Renal pelvis (tissue), 12 donors: ENCODE measurements at places on chromosomes 13 and 19.

DNA sequence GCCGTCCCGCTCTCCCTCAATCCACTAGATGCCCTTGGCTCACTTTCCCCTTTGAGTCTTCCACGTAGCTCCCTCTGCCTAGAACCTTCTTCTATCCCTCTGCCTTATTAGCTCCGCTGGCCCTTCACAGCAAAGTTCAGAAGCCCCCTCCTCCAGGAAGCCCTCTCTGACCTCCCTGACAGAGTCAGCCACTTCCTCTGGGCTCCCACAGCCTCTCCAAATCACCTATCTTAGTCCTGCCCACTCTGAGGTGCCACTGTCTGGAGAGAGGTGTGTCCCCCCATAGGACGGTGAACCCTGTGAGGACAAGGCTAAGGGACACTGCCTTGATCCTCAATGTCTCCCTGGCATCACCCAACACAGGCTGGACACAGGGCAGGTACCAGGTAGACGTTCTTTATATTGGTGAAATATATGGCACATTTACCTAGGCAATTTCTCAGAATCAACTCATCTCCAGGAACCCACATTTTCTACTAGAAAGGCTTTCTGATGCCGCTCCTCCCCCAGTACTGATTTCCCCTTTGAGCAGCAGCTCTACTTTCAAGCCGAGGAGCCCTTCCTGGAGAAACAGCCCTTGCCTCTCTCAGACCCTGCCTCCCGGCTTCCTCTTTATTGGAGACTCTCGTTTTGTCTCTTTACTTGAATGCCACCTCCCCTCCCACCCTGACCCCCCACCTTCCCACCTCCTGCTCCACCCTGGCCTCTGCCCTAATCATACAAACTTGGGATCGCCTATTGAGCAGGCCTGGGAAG, 3.4 kb upstream of the TGFB1 start:
- DNase-seq: no peak

- DNase-seq: no peak
Observed at GRCh38 chr13:24103782-24104372, 56.6 kb upstream of the SPATA13 start.

- no peak for DNase-seq
Observed at GRCh38 chr13:46387064-46387851, at the start of gene RUBCNL. Gene RUBCNL (minus strand): TSS chr13:46387252. CDS start chr13:46372475, 14,777 bp downstream.

GRCh38 chr19:38233740-38234251, 9.8 kb upstream of the DPF1 start:
- DNase-seq: no peak

- no peak for DNase-seq
Observed at GRCh38 chr19:44306283-44306682, 1.5 kb upstream of the ZNF235 start.

DNA sequence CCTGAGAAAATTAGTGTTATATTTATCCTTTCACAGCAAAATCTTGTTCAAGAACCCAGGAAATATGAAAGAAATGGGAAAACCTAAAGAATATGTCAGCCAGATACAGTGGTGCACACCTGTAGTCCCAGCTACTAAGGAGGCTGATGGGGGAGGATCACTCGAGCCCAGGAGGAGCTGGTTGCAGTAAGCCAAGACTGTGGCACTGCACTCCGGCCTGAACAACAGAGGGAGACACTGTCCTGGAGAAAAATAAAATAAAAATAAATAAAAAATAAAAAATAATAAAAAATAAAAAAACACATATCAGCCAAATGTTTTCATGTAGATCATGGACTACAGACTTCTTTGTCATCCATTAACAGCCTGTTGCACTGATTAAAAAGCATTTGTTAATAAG, 244.8 kb upstream of the KLHL1 start:
- DNase-seq: no peak

DNA sequence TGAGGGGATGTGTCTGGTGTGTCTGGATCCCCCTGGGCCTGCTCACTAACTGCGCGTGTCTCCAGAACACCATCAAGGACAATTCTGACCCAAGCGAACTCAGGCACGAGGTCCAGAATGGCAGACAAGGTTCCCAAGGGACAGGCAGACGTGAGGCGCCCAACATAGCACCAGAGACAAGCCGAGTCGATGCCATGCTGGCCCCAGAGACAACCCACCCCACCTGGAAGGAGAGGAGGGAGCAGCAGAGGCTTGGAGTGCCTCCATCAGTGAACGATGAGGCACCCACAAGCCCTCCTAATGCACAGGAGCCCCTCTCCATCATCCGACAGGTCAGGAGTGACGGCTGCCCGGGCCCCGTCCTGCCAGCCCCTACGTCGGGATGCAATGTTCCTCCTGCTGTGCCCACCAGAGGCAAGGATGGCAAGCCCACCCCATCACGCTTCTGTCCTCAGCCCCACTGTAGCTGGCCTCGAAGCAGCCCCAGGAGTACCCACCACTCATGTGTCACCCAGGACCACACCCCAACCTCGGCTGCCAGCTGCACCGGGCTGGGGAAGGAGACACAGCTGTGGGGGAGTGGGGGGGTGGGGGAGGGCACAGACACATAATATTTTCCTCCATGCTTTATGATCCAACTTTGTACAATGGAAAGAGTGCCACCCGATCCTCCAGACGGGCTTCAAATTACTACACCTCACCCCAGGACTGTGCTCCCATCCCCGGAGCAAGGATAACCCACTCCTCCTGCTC, 11.8 kb downstream of the AP3D1 start:
- DNase-seq: peak; percentile 48

DNA sequence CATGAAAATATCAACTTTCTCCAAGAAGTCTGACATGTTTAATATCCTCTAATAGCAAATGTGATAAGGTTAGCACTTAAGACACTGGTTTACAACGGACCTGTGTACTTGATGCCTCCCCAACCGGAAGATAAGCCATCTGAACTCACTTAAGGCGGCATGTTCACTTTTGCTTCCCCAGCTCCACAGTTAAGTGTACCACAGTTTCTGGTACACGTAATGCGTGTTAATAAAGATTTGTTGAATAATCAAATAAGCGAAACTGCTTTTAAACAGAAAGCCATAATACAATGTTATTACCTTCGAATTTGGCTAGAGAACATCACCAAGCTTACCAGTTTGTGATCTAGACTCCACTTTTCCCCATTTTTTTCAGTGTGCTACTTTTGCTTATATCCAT, 1.4 kb upstream of the PAN3 start:
- DNase-seq: no peak

DNA sequence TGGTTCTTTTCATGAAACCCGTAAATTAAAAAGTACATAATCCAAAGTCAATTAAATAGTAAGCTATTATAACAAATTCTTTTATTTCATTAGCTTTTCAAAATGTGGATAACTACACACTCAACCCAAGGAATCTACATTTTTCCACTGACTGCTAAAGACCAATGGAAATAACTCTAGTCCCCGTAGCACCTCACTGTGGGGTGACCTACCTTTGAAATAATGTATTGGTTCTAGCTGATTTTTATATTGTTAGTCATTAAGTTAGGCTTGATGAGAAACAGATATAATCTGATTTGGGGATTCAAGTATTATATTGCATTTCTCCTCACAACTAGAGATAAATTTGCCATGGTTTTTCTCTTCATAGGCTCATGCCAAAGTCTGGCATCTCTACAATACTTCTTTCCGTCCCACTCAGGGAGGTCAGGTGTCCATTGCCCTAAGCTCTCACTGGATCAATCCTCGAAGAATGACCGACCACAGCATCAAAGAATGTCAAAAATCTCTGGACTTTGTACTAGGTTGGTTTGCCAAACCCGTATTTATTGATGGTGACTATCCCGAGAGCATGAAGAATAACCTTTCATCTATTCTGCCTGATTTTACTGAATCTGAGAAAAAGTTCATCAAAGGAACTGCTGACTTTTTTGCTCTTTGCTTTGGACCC, 37.3 kb downstream of the KL start:
- DNase-seq: no peak

GRCh38 chr19:57477191-57478008, at the start of gene ZNF772:
Gene ZNF772 (minus strand): TSS chr19:57477566. CDS start chr19:57477309, 257 bp downstream.
- peak; percentile 96 for DNase-seq

DNA sequence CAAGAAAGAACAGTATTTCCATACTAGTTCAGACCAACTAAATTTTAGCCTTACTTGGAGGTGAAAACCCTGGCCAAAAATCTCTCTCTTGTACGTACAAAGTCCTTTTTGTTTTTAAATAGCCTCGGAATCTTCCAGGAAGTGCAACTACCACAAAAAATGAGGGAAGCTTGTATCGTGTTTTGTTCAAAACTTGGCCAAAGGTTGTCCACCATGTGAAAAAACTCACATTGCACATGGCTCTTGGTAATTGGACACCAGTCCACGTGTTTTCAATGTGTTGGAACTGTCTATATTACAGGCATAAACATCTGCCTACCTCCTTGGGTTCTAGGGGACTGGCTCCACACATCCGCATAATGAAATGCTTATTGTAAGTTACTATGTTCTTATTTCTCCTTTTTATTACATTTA, 15.2 kb upstream of the STRN4 start:
- no peak for DNase-seq

DNA sequence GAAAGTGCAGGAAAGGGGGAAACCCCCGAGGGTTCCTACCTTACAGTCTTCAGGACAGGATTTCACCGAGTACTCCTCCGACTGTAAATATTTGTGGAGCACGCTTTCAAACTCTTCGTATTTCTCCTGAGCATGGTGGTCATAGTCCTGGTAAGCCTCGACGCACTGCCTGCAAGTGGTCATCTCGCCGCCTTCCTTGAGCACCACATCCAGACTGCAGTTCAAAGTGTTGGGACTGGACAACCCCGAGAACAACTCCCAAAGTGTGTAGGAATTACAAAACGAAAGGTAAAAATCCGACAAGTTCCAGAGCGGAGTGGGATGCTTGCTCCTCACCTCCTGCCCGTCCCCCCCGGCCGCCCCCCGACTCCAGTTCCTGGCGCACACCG, 349.7 kb downstream of the LIG4 start:
- no peak for DNase-seq
